Body of pancreas (tissue), 4 donors: ENCODE measurements at places on chromosomes 12 and 14. TPM values are rescaled to one million over a fixed set of nuclear protein-coding genes. Genes with fewer than 3 reads are reported as not detected.
A peak's percentile ranks its signal among the peaks of the same experiment; 100 is the strongest.

DNA sequence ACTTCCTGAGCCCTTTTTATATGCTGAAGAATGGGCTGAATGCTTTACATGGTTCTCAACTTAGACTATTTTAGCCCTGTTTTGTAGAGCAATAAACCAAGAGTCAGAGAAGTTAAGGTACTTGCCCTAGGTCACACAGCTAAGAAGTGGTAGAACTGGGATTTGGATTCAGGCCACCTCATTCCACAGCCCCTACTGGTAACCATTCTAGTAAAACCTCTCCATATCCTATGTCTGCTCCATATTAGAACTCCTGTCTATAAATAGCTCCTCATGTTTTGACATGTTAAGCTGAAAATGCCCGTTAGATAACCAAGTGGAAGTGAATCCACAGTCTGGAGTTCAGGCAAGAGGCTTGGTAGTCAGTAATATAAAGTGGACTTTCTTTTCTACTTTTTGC, 111.6 kb downstream of the HECTD4 start:
- no peak for DNase-seq

DNA sequence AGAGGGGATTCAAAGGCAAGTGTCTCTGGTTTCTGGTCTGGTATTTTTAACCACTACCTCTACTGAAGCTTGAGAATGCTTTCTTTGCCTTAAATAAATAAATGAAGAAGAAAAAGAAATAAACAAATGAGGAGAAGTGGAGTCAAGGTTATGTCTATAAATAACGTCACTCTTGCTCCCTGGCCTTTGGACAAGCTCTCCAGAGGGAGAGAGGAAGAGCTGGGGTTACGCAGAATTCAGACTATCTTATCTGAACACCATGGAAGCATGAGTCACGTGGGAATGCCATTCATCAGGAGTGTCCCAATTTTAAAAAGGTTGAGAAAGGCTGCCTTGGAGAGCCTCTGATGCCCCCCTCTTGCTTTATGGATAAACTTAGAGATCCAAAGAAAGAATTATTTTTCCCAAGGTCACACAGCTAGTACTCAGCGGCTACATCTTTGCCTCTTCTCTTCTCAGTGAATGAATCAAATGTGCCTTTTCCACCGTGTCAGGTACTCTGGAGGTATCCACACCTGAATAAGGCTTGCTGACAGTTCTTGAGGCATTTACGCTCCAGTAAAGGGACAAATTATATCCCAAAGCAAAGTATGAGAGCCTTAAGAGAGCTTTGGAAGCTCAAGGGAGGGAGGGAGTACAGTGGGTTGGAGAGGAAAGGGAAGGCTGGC, 12.9 kb upstream of the MSI1 start:
- no peak for DNase-seq

- no peak for DNase-seq
These were observed 1.6 kb upstream of the SLC6A13 start for GRCh38 chr12:264269-264668.

DNA sequence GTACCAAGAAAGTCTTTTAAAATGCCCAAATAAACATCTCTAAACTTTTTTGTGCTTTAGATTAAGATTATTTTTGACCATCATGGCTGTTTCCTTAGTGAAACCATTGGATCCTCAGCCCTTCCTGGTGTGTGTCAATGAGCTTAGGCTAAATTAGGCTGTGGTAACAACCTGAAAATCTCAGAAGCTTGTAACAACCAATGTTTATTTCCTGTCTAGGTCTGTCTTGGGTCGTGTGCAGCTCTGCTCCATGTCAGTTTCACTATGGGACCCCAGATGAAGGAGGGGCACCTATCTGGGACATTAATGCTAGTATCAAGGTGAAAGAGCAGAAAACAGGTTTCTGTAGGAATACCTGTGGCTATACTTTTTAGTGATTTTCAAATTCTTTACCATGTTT, 49.9 kb downstream of the KCNMB4 start:
- DNase-seq = no peak

DNA sequence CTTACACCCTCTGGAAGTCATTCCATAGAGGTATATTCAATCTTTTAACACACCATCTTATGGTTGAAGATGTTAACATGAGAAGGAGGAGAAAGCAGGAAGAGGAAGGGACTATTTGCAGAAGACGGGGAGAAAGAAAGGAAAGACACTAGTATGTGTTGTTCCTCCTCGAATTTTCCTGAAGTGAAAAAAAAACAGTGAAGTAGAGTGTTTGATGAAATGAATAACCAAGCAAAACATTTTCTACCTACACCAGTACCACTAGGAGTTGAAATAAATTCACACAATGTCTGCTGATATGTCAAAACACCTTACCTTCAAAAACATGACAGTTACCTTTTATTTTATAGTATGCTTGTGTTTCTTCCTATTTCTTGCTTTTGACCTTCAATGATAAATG, 1.4 kb upstream of the CNOT2 start:
- no peak for DNase-seq

GRCh38 chr14:99809859-99810558, 16.8 kb downstream of the EML1 start:
- peak; percentile 57 for DNase-seq

SERPINA1 gene
- 77.8 TPM for total RNA-seq

KLHL33 gene
- 0.26 TPM for total RNA-seq
